Activated naive CD4-positive, alpha-beta T cell treated with anti-CD3 and anti-CD28 coated beads, Interleukin-2, amount 10 ng/mL, durations not matched to agents 7 days and 5 days (primary cell): ENCODE measurements at places on chromosomes 1 and 21.

DNA sequence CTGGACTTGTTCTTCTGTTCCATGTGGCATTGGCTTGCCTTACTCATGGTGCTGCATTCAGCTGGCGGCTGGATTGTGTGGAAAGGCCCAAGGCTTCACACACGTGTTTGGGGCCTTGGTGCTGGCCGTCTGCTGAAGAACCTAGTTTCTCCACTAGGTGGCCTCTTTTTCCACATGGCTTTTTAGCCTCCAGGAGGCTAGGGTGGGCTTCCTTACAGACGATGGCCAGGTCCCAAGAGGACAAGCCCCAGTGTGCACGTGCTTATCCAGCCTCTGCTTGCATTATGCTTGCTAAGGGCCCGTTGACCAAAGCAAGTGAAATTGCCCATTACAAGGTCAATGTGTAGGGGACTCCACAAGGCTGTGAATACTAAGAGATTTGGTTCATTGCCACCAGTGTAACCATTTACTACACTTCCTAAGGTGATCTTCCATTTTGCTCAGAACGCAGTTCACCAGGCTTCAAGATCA is 47.5 kb upstream of the FOXO6 start:
- DNase-seq: peak; percentile 28

DNA sequence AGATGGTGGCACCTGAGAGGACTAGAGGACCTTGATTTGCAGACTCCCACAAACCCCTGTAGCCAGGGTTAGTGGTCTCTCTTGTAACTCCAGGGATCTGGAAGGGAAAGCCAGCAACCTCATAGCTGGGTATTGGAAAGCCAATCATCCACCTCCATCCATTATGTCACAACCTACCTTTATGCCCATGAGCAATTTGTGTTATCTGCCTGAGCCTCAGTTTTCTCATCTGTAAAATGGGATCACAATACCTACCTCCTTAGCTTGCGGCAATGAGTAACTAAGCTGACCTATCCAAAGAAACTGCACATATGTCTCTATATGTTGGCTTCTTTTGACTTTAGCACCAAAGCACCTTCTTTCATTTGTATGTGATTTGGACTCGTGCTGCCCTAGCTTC is 14.5 kb downstream of the DLGAP3 start:
- DNase-seq: no peak

DNA sequence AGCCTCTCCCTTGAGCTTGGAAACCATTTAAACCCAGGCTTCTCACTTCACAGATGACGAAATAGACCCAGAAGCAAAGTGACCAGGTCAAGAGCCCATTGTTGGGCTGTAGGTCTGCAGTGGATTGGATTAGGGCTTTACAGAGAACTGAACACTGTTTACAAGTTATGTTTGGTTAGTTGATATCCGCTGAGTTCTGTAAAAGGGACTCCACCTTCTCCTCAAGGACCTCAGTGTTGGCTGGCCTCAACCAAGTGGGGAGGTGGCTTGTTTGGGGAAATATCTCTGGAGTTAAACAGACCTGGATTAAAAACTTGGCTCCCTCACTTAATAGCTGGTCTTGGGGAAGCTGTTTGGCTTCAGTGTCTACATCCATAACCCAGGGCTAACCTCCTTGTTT is 88.1 kb downstream of the UCK2 start:
- no peak for DNase-seq

- DNase-seq: no peak
These were observed 325.8 kb upstream of the NR5A2 start for GRCh38 chr1:199701726-199702125.

- no peak for DNase-seq
These were observed 349 bp upstream of the GPN2 start for GRCh38 chr1:26890467-26890796.

- no peak for DNase-seq
These were observed 603.5 kb upstream of the ADAMTS5 start for GRCh38 chr21:27570306-27570868.

DNA sequence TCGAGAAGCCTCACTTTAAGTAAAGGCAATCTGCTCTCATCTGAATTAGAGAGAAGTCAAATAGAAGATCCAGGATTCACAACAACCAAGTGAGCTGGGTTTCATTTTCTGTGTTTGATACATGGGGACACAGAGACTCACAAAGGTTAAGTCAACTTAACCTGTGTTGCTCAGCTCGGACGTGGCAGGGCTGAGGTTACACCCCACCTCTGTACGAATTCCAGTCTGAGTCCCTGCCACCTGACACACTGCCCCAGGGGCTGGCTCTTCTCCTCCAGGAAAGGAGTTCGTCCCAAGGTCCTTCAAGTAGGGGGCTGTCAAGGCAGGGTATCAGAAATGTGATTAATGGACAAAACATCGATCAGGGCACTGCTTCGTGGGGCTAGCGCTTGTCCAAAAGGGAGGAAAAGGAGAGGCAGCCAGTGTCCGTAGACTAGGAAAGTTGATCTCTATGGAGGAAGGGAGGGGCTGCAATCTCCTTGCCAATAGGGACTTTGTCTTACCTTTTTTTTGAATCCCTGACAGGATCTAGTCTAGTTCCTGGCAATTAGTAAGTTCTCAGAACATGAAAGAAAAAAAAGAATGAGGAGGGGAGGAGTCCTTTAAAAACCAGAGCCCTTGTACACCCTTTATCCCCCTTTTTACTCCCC is 116.4 kb downstream of the CNIH3 start:
- DNase-seq: no peak

- no peak for DNase-seq
These were observed 13.7 kb upstream of the TMPRSS15 start for GRCh38 chr21:18417141-18417790.

- DNase-seq: no peak
These were observed 88.7 kb upstream of the IFFO2 start for GRCh38 chr1:19044975-19045831.
